NCI-H2029 treated with DMSO at 0.1 percent for 48 hours (cell line): ENCODE measurements at places on chromosomes 6 and 20.

- peak; percentile 22 for DNase-seq
Measured at GRCh38 chr6:92767101-92767500, 652.3 kb downstream of the EPHA7 start.

DNA sequence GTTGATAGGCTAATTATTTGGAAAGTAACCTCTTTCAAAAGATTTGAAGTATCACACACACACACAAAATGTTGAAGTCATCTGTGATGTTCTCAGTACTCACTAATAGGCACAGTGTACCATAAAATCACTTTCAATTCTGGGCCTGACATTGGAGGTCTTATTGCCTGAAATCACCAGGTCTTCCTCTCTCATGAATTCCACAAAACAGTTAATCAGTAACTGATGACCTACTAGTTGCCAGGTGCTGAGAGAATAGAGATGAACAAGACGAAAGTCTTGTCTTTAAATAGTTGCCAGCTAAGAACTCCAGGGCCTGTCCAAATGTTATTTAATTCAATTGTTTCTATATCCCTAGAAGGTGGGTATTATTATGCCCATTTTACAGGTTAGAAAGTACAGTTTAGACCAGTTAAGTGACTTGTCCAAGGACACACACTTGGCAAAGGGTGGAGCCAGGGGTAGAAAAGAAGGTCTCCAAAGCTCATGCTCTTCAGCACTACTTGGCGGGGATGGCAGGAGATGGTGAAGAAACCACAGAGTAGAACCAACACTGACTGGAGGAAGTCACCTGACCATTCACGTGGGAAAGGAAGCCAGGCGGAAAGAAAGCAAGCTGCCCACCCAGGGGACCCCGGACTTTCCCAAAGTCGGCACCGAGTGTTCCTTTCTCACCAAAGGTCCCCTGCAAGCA, 116.4 kb downstream of the KIF6 start:
- no peak for DNase-seq

- DNase-seq, result no peak
Measured at GRCh38 chr6:44237813-44238433, 9.0 kb upstream of the HSP90AB1 start.

DNA sequence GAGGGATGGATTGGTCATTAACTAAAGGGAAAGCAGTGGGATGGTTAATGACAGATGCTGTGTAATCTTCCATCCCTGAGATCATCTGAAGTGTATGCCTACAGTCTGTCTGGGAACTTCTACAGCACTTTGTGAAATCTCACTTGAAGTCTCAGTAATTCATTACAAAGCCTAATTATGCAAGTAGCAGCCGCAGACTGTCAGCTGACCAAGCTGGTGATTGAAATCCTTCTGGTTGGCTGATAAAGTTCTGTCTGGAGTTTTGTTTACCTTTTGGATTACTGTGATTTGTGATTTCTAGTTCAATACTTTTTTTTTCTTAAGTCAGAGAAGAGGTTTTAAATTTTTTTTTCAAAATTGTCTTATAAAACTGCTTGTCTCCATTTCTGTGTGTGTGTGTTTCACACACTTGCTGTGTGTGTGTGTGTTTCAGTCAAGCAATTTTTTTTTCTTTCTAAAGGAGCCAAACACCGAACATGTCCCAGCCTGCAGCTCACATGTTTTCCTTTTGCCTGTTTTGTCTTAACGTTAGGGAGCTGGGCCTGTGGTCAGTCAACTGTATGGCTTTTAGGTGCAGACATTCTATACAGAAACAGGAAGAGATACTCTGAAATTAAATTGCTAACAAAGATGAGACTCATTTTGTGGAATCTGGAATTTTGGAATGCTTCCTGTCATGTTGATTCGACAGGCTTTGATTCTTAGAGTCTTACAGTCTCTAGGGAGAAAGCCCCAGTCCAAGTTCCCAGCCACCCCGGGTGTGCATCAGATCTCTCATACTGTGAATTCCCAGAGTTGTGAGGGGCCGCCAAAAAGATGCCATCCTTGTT, 28.5 kb upstream of the ADGRF4 start:
- DNase-seq, result no peak

GRCh38 chr20:363319-364078, 16.6 kb downstream of the NRSN2 start:
- DNase-seq, result no peak

- no peak for DNase-seq
Measured at GRCh38 chr6:32149932-32150870, 1.5 kb downstream of the PRRT1 start.

DNA sequence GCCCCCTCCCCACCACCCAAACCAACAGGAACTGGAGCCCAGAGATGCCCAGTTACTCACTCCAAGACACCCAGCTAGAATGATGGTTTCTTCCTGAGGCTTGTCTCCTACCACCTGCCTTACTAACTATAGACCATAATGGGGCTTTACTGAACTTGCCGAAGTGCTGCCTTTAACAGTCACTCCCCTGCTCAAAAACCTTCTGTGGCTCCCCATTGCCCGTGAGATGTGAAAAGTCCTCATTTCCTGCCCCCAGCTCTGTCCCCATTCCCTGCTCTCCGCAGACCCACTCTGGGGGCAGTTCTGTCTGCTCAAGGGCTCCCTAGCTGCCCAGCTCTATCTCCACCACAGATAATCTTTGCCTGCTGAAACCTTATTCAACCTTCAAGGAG, 4.9 kb downstream of the SIGLEC1 start:
- DNase-seq, result no peak

- no peak for DNase-seq
Measured at GRCh38 chr6:117280922-117281321, 15.6 kb downstream of the VGLL2 start.

GRCh38 chr6:125149256-125150144, 4.1 kb upstream of the TPD52L1 start:
- DNase-seq, result no peak

DNA sequence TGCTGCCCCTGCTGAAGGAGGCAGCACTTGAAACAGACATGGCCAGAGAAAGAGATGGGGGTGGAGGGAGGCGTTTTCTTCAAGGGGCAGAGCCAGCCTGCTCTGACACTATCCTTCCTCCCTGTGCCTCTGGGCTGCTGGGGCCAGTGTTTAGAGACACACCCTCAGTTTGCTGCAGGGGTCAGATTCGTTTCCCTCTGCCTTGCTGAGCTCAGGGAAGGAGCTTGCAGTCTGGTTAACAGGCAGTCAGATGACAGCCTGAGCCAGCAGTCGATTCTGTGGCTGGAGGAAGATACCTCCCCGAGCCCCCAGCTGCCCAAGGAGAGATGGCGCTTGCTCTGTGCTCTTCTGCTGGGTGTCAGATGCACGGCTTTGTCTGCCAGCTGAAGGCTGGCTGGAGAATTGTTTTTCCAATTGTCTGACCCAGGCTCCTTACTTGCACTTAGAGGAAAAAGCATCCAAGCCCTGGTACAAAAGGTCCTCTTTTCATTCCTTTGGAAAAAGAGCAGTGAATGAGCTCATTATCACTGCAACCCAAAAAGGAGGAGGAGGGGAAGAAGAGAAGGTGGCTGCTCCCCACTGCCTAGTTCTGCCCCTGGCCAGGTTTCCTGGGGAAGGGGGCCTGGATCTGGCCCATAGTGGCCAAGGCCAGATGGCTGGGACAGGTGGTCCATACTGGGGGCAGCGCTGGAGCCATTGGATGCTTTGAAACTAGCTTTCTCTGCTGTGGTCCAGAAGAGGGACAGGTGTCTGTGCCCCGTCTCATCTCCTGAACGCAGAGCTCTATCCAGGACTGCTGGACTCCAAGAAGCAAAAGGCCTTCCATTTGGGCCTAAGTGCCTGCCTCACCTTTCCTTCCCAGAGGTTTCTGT, 88.2 kb downstream of the TCP11 start:
- DNase-seq, result no peak

DNA sequence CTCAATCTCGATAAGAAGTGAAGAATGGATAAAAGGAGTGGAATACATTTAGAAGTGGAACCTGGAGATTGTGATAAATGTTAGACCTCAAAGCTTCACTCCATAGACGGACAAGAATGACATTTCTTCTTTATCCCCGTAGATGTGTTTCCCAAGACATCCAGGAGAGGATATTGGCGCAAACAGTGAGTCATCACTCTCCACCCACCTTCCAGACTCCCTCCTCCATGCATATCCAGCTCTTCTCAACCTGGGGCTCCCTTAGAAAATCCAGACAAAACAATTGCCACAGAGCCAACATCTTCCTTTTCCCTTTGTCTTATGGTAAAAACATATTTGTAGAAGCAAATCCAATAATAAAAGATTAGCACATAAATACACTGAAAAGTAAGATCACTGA, 586.1 kb downstream of the PTPRT start:
- DNase-seq, result no peak

- DNase-seq, result no peak
Measured at GRCh38 chr6:145758113-145758512, 22.8 kb upstream of the EPM2A start.

DNA sequence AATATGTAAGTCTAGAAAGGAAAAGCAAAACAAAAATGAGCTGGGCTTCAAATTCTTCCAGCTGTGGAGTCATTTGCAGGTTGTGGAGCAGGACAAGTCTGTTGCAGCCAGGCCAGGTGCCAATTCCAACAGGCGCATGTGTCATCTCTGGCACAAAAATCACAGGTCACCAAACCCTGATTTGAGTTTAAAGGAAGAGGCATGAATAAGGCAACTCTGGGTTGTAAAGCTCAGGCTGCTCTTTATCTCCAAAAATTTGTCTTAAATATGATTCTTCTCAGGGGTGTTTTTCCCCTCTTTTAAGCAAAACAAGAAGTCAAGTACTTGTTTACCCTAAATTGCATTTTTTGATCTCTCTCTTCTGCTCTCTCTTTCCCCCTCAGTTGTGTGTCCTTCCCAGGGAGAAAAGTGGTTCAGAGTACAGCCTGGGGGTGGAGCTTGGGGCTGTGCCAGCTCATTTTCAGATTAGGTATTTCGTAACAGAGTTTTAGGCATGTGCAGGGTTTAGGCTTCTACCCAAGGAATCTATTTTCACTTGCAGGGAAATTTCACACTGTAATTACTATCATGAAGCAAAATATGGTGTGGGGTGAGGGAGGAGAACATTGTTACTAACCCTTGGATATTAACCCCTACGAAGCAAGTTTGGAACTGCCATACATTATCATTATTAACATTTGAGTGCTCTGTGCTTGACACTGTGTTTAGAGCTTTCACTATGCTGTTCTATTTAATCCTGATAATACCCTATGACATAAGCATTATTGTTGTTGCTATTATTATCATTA, 8.3 kb upstream of the NCOA3 start:
- peak; percentile 96 for DNase-seq

DNA sequence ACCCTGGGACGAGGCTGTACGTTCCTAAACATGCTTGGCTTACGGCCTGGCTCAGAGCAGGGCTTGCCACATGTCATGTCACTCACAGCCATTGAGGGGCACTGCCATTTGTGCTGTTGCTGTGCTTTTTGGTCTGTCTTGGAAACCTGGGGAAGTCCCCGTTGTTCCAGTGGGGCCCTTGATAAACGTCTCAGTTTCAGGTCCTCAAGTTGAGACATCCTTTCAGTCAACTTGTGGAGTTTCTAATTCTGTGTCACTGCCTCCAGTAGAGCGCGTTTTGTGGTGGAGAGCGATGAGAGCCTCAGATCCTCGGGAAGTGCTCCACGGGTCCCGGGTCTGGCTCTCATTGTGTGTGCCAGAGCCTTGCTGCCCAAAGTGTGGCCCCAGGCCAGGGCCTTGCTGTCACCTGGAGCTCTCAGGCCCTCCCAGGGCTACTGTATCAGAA, 43.0 kb upstream of the CCR6 start:
- DNase-seq, result no peak

GRCh38 chr6:133631421-133631820, 257.5 kb upstream of the TCF21 start:
- DNase-seq, result no peak

DNA sequence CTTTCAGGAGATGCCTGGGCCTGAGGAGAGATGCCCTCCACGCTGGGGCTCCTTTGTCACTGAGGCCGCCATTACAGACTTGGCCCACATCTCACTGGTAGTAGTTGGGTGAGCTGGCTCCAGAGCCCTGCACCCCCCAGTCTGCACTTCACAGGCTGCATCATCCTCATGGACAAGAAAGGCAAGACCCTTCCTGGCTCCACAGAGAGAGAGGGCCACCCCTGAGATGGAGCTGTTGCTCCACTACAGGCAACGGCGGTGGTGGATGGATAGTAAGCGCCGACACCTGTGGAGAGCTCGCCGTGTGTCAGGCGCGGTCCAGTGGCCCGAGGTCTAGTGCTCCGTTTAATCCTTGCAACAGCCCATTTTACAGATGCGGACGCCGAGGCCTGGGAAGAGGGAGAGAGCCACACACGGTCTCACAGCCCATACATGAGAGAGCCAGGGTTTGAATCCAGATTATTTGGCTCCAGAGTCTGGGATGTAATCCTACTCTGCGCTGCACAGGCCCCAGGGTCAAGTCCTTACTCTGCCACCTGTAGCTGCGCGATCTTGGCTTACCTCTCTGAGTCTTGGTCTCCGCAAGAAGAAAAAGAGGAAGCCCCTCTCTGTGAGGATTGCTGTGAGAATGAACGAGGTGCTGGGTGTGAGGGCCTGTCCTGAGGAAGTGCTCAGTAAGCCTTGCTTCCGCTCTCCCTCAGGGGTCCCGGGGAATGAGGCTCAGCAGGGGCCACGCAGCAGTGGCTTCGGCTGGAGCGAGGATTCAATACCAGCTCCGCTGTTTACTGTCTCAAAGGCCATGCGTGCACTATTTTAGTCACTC, 34.5 kb downstream of the SPDEF start:
- no peak for DNase-seq

DNA sequence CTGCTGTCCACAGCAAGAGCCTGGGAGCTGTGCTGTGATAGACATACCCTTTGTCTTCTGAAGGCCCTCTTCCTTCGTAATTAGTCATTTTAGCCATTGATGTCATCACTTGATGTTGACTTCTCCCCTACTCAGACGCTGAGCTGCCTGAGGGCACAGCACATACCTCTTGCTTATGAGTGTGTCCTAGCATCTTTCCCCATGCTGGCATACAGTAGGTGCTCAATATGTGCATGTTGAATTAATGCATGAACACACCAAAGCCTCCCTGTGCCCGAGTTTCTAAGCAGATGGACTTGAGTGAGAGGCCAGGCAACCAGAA, 35.8 kb upstream of the FAM83D start:
- DNase-seq, result no peak

- DNase-seq, result no peak
Measured at GRCh38 chr20:32140603-32141002, 31.1 kb downstream of the TM9SF4 start.

- DNase-seq, result no peak
Measured at GRCh38 chr6:79127660-79128059, 49.6 kb upstream of the PHIP start.

- no peak for DNase-seq
Measured at GRCh38 chr6:63883597-63883996, 248.0 kb downstream of the PHF3 start.

GRCh38 chr6:43260791-43261190, 17.5 kb downstream of the TTBK1 start:
- no peak for DNase-seq

GRCh38 chr6:16238963-16239797, 793 bp downstream of the GMPR start:
- peak; percentile 90 for DNase-seq
